Esophagus squamous epithelium (tissue), 5 donors: ENCODE measurements at places on chromosomes 11 and 22.

- no peak for DNase-seq
Measured at GRCh38 chr11:64130618-64131017, 35.3 kb downstream of the MACROD1 start.

GRCh38 chr22:36351921-36352802 is 35.6 kb downstream of the MYH9 start:
- no peak for DNase-seq

GRCh38 chr11:120065876-120066275 is 72.0 kb downstream of the TRIM29 start:
- DNase-seq: no peak

- DNase-seq: no peak
Measured at GRCh38 chr11:58837707-58838388, 6.7 kb downstream of the GLYATL2 start.
